ENCODE measurements at places on chromosomes 13 and 19.

DNA sequence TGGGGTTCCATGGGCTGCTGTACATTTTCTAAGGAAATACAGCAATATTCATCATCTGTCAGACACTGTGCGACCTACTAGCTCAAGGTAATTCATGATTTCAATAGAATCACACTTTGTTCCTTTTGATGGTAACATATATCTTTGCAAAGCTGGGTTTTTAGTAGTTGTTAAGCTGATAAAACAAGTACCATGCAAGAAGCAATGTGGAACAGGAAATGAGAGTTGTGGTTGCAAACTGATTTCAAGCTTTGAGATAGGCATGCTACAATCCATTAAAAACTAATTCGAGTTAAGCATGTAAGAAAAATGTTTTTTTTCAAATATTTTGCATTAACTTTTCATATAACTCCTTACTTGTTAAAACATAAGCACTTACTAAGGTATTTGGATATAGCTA lies 6.8 kb upstream of the MBNL2 start:
- DNase-seq: no peak

DNA sequence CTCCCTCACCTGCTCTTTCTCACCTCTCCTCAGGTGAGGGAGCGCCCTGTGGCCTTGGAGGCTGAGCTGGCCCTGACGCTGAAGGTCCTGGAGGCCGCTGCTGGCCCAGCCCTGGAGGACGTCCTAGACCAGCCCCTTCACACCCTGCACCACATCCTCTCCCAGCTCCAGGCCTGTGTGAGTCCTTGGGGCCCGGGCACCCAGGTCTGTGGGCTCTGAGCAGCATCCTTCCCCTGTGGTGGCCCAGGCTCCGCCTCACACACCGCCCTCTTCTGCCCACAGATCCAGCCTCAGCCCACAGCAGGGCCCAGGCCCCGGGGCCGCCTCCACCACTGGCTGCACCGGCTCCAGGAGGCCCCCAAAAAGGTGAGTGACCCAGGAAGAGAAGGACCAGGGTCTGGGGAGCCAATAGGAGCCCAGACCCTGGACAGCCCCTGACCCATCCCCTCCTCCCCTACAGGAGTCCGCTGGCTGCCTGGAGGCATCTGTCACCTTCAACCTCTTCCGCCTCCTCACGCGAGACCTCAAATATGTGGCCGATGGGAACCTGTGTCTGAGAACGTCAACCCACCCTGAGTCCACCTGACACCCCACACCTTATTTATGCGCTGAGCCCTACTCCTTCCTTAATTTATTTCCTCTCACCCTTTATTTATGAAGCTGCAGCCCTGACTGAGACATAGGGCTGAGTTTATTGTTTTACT lies 1.9 kb downstream of the IFNL1 start:
- DNase-seq: no peak

DNA sequence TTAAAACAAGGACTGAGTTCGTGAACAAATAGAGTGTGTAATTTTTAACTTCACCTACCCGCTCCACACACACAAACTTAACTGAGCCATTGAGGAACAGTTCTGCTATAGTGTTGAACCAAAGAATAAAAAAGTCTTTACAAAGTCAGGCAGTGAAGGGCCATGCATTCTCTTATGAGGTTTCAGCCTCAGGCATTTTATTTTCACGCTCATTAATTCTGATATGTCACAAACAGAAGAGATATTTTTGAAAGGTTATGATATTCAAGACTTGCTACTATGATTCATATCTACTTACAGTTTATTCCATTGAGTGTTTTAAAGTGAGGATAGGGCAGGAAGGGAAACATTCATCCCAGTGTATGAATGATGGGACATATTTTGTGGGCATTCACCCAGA lies 282.2 kb downstream of the SLITRK5 start:
- DNase-seq: no peak

GRCh38 chr19:35309481-35310279 lies 17.7 kb downstream of the MAG start:
- peak; percentile 80 for DNase-seq

DNA sequence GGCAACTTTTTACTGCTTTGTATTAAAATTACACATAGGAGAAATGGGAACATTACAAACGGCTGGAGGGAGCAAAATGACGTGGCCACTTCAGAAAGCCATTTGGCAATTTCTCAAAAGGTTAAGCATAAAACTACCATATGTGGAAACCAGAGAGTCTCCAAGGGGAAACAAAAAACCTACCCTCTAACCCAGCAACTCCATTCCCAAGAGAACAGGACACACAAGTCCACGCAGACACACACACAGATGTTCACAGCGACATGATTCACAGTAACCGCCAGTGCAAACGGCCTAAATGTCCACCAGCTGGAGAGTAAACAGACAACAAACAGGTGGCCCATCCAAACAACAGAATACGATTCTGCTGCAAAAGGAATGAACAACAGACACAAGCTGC lies 37.2 kb downstream of the STK24 start:
- no peak for DNase-seq

DNA sequence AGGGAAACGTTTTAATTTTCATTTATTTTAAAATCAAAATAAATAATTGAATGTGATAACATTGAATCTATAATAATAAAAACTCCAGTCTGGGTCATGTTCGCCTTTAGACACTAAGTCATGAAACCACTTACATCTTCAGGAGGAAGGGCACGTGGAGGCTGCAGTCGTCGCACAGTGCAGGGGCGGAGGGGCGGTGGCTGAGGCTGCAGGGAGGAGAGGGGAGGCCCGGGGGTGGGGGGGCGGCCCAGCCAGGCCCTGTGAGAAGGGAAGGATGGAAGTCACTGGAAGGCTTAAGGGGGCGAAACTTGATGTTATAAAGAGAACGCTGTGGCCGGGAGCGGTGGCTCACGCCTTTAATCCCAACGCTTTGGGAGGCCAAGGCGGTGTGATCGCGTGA lies 14.9 kb upstream of the LATS2 start:
- no peak for DNase-seq

DNA sequence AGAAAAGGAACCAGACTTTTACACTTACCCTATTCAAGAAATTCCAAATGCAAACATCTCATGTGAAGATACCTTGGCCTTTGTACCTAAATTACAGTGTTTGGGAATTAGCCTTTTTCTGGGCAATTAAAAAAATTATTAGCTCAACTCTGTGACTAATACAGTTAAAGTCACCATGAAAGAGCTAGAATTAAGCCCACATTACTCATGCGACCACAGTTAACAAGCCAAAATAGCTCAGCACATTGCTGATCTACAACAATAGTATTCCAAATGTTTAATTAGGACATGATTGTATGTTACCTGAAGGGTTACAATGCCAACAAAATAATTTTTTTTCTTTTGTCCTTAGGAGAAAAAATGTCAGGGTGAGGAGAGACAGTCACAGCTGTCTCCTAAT lies 263.6 kb upstream of the GPC6 start:
- DNase-seq: no peak

DNA sequence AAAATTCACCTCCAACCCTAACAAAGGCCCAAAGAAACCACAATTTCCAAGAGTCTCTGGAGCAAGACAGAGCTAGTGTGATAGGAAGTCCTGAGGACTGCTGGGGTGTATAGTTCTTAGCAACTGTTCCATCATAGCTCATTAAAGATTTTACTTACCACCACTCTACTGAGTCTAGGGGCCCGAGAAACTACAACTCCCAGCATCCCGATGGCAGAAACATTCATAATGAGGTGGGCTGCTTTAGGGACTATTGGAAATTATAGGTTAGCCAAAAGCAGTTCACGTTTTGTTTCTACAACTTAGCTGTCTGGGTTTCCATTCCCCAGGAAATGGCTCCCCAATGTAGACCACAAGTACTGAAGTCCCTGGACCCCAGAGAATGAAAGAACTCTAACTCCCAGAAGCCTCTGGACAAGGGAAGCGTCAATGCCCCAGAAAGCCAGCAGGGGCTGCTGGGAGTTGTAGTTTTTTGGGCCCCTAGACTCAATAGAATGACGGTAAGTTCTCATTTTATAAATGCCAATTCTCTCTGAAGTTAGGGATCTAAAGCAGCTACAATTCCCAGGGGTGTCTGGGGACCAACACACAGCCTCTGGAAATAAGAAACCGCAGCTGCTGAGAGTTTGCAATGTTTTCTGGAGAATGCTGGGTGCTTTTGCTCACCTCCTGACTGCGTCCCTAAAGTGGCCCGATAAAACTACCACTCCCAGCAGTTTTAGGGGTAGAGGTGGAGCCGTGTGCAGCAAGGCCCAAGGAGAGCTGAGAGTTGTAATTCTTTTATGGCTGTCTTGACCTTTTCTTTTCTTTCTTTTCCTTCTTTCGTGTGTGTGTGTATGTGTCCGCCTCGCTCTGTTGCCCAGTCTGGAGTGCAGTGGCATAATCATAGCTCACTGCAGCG lies 11.1 kb downstream of the FTL start:
- no peak for DNase-seq

DNA sequence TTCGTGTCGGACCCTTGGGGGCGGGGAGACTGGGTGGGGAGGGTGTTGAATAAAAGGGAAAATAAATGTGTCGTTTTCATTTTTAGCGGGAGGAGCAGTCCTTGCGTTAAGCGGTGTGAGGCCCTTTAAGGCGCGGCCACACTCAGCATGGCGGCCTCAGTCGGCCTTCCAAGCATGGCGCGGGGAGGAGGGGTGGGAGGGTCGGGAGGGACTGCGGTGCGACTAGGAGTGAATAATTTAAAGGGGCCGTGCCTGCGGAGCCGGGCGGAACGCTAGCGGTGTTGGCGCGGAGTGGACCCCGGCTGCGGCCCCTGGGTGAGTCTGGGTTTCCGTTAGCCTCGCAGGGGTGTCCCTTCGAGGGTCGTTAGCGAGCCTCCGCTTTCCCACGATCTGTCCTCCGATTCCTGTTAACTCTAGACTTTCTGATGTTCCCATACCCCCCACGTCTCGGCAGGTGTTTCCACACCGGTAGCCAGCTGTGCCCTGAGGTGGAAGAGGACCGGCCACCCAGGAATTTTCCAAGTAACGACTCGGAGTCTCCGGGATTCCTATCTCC lies 1.5 kb upstream of the PNPLA6 start:
- peak; percentile 92 for DNase-seq

DNA sequence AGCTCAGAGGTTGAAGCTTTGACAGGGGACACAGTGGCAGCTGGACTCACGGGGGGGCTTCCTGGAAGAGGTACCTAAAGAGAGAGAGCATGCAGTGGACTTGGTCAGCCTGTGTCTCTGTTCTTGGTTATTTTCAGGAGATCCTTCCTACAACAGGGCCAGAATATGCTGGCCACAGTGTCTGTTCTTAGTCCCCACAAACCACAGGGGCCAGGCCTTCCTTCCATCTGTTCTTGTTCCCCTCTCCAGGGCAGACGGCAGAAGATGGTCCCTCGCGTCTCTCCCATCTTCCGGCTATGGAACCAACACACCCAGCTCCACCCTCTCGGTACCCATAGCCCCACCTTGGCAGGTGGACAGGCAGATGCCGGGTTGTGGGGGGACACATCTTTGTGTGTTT lies 24.8 kb downstream of the MAST3 start:
- no peak for DNase-seq
